Activated naive CD4-positive, alpha-beta T cell (primary cell): ENCODE measurements at places on chromosomes 12 and 14.

- DNase-seq = no peak
These were observed 78.5 kb downstream of the CCDC91 start for GRCh38 chr12:28268608-28269229.

GRCh38 chr12:62679608-62680007 is 213.0 kb downstream of the MON2 start:
- no peak for DNase-seq

GRCh38 chr14:94673071-94673470 is 60.9 kb downstream of the SERPINA3 start:
- DNase-seq = no peak

DNA sequence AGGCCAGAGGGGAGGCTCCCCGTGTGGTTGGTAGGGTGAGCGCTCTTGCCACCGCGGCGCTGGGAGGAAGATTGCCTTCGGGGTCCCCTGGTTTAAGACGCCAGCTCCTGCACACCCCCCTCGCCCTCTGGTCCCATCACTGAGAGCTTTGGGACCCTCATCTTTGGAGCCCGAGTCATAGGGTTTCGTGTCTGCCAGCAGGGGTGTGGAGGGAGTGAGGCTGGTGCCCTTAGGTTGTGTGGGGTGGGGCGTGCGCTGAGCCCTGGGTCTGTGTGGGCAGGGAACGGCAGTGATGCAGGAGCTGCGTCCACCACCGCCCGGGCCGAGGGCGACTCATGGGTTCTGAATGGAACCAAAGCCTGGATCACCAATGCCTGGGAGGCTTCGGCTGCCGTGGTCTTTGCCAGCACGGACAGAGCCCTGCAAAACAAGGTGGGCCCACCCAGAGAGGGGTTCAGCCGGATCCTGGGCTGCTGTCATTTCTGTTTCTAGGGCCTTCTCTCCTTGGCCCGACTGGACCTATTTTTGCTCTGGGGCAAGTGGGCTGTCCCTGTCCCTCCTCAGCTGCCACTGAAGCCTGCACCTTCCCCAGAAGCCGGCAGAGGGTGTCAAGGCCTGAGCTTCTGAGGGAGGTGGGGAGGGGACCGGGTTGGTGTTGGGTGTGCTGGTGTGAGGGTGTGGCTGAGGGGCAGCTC is 12.1 kb downstream of the ACADS start:
- DNase-seq = no peak

DNA sequence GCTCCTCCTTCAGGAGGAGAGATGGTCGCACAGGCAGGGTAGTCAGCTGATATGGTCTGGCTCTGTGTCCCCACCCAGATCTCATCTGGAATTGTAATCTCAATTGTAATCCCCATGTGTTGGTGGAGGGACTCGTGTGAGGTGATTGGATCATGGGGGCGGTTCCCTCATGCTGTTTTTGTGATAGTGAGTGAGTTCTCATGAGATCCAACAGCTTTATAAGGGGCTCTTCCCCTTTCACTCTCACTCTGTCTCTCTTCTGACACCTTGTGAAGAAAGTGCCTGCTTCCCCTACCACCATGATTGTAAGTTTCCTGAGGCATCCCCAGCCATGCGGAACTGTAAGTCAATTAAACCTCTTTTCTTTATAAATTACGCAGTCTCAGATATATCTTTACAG is 218.9 kb upstream of the TMTC1 start:
- DNase-seq = no peak

DNA sequence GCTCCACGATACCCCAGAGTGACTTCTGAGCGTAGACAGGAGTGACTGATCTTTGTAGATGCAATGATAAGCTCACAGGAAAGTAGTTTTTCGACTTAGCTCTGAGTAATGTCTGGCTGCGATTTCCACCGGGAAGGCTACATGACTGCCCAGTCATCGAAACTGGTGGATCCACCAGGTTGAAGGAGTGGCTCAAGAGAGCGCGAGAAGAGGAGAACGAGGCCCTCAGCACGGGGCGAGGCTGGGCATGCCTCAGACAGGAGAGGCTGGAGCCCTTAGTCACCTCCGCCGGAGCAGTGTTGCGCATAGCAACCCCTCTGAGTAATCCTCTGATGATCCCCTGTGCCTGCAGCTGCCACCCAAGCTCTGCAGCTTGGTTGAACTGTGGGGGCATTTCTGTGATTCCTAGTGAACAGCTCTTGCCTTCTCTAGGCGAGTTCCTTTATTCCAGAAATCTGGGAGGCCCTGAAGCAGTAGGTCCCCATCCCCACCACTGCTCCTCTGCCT is 25.6 kb downstream of the ELK3 start:
- no peak for DNase-seq

GRCh38 chr14:39006721-39007410 is 96.2 kb downstream of the SEC23A start:
- DNase-seq = no peak

- no peak for DNase-seq
These were observed 28.3 kb downstream of the SLC5A8 start for GRCh38 chr12:101181776-101182175.
